ENCODE measurements at places on chromosomes 3 and 15.
A peak's percentile ranks its signal among the peaks of the same experiment; 100 is the strongest.

GRCh38 chr3:12395349-12396012 is 88.8 kb upstream of the TSEN2 start:
- no peak for DNase-seq

DNA sequence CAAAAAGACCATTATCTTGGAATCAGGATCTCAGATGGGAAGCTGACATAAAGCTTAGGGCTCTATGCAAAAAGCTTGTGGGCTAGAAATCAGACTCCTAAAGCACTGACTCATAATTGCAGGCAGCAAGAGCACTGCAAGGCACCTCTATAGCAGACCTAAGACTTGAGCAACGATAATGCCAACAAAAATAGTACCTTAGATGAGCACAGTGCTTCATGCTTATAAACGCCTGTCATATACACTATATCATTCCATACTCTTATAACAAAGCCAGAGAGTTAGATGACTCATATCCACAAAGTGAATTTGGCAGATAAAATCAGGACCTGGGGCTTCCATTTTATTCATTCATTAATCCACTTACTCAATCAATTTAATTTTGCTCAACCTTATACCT is 560.8 kb downstream of the MCTP2 start:
- DNase-seq: no peak

DNA sequence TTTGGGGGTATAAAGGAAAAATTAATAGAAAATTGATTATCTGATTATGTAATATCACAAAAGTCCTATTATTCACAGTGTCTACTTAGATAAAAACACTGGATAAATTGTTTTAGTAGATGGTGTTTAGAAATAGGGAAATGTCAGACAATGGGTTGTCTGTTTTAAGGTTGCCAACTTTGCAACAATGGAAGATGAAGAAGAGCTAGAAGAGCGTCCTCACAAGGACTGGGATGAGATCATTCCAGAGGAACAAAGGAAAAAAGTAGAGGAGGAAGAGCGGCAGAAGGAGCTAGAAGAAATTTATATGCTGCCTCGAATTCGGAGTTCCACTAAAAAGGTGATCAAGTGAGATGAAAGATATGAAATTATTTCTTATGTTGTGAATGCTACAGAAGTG is 84.0 kb downstream of the CHD2 start:
- DNase-seq: no peak

- DNase-seq: no peak
These were observed 9.9 kb upstream of the SAMD7 start for GRCh38 chr3:169901453-169901852.

DNA sequence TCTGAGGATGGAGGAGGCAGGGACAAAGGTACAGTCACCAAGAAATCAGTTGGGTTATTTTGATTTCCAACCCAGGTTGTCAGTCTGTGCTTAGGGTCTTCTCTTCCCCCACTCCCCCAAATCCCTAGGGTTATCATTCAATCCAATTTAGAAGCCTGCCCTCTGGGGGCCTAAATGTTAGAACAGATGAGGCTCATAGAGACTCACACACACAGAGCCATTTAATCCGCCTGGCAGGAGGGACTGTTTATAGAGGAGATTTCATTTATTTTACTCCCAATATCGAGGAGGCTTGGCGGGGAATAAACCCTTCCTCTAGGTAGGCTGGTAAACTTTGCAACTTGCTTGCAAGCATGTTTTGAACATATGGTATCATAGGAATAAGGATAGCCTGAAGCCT is 52.8 kb downstream of the RHCG start:
- no peak for DNase-seq

- no peak for DNase-seq
These were observed 540.2 kb downstream of the NAALADL2 start for GRCh38 chr3:175399156-175399840.

DNA sequence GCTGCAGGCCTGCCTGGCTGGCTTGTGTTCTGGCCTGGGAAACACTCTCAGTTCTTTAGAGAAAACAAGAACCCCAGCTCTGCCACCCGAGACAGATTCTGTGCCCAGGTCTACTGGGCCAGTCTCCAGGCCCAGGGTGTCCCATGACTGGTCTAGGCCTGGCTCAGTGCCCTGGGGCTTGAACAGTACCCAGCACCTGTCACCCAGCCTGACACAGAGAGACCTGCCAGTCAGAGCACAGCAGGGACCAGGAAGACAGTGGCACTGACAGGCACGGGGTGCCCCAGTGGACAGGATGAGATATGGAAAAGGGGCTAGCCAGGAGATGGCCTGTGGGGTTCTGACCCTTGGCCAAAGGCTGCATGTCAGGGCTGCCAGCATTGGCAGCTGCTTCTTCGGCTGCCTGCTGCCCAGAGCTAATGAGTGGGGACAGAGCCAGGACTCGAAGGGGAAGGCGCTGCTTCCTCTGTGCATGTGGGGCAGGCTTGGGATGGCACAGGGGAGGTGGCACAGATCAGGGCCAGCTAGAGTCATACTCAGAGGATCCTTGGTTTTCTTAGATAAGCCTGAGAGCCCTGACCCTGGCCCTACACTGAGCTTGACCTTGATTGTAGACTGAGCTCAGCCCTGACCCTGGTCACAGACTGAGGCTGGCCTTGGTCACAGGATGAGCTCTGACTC is 15.1 kb downstream of the CCDC33 start:
- DNase-seq: no peak

DNA sequence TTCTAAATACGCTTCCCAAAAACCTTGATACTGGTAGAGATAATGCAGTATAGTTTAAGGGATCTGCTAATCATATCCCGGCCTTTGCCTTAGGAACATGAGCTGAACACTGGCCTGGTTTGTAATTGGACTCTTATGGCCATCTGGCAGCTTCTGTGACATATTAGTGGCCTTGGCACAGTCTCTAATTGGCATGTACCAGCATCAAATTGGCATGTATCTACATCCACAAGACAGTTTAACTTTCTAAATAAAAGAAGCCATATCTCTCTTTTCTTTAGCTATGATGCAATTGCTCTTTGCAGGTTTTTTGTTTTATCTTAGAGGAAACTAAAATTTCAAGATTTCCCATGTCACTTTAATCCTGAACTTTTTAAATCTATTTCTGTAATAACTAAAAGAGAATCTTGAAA is 44.6 kb upstream of the FILIP1L start:
- DNase-seq: no peak

DNA sequence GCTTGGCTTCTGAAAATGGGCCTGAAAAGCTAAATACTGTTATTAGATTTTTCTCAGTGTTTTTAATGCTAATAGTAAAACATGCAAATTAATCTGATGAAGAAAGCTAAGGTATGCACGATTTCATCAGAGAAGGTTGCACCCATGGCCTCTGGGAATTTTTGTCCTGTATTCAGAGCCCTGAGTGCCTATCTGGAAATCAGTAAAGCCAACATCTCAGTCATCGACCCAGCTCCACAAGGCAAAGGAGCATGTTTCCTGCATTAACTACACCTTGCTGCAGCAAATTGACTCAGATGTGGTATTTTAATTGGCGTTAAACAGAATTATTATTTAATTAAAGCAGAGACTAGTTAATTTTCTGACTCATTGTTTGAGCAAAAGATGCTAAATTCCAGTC is 49.0 kb upstream of the TP63 start:
- no peak for DNase-seq

DNA sequence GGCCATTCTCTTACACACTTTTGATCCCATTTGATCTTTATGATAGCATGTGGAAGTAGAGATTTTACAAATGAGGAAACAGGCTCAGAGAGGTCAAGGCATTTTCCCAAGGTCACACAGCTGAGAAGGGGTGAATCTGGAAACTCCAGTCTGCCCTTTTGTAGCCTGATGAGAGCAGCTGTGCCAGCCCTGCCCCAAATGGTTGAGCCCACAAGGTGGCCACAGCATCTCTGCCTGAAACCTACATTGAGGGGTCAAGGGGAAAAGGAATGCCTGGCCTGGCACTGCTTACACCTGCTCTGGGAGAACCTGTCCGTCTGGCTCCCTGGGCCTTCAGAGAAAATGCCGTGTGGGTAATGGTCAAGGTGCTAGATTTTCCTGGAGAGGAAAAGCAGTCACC is 200.2 kb upstream of the LINGO1 start:
- DNase-seq: no peak

DNA sequence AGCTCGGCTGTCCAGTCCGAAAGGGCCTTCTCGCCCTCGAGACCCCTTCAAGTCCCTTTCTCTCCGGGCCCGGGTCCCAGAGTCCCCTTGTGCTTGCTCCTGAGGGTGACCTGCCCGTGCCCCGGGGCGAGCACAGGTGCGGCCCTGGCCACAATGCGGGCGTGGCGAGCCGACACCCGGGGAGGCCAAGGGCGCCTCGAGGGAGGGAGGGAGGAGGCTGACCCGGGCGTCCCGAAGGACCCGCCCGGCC is 810 bp upstream of the MEF2A start:
- DNase-seq: no peak

GRCh38 chr3:52845691-52846431 is 11.0 kb upstream of the MUSTN1 start:
- DNase-seq: no peak

- peak; percentile 40 for DNase-seq
These were observed 255.0 kb upstream of the ROPN1 start for GRCh38 chr3:124246949-124247348.

GRCh38 chr3:74506246-74506645 is 108.2 kb downstream of the CNTN3 start:
- no peak for DNase-seq

DNA sequence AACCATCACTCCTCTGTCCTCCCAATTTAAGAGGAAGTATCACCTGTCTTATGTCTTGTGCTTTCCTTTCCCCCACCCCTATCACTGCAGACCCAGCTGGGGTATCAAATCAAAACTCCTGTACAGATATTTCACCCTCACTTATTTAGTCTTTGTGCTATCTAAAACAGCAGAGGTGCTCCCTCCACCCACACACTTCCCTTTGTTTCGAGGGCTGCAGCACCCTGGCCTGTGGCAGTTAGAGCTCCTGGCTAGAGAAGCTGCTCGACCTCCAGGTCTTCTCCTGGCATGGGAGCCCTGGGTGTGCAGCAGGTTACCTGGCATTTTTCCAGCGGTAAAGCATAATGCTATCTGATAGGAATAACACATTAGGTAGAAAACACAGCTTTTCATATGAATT is 181.4 kb upstream of the BCL6 start:
- DNase-seq: no peak

DNA sequence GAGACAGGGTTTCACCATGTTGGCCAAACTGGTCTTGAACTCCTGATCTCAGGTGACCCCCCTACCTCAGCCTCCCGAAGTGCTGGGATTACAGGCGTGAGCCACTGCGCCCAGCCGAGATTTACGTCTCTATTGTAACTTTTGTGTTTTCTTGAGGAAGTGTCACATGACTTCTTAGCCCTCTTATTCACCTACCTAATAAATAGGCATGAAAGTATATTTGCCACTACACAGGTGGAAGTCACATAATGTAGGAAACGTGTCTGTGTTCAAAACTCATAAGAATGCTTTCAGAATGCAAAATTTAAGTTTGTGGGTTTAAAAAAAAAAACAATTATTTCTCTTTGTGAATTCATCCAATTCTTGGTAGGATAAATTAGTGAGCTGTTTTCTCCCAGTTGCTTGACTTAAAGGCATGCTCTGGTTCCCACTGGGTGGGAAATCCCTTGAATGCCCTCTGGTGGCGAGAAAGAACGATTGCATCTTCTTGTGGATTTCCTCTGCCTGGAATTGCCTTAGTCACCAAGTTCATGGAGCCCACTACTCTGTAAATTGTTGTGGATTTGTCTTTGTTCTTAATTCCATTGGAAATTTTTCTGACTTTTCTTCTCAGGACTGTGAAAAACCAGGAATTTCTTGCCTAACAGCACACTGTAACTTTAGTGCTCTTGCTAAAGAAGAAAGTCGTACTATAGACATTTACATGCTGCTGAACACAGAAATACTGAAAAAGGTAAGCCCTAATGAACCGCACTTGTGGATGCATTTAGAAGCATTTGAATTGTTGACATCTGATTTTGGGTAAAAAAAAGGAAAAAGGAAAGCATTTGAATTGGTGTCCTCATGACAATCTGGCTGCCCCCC is 82.2 kb upstream of the CTDSPL start:
- DNase-seq: peak; percentile 69

GRCh38 chr3:46901061-46901460 is 23.5 kb downstream of the PTH1R start:
- DNase-seq: no peak

DNA sequence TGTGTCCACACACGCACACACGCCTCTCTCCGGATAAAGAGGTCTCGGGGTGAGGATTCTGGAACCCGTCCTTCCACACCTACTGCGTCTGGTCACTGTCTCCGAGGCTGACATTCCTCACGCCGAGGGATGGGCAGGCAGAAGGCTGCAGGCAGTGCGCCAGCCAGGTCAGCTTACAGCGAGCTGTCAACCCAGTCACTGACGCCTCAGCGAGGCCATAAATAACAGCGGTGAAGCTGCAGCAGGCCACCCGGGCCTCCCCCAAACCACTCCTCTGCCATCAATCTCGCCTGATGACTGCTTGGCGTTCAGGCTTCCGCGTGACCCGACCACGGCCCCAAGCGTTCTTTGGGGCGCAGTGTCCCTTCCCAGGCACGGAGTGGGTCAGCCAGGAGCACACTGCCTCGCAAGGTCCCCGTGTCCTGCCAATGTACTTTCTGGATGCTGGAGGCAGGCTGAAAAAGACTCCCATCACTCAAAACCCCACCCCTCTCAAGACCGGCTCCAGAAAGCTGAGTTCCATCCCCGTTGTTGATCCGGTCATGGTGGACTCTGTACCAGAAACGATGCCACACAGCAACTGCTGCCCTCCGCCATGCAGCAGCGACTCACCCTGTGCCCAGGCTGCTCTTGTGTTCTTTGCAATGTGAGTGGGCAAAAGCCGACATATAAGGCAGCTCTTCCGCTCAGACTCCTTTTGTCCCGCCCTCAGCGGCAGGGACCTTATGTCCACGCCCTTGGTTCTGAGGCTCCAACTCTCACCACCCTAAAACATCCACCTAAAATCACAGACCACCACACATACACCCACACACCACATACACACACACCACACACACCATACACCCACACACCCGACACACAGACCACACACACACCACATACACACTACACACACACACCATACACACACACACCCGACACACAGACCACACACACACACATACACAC is 27.1 kb downstream of the CPN2 start:
- DNase-seq: no peak

- DNase-seq: no peak
These were observed 149.5 kb downstream of the TP63 start for GRCh38 chr3:189780546-189781270.

DNA sequence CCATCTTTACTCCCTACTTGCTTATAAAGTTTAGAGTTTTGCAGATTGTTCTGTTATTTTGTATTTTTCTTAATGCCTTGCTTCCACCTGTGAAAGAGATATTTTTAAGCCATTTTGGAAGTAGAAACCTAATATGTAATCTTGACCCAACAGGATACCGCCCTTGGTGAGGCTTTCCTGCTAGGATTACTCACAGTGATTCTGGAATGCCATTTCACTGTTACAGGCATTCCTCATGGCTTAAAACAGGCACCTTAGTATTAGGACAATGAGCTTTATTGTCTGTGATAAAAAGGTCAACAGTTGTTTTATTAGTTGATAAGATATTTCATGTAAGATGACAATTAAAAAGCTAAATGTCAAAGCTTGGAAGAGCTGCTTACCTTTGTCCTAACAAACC is 58.2 kb downstream of the PHLDB2 start:
- no peak for DNase-seq

GRCh38 chr3:58308728-58309127 is 2.4 kb downstream of the HTD2 start:
- peak; percentile 8 for DNase-seq

GRCh38 chr3:20080956-20081554 is 40.8 kb downstream of the KAT2B start:
- DNase-seq: no peak

- DNase-seq: no peak
These were observed 857.3 kb downstream of the TUSC7 start for GRCh38 chr3:117566926-117567325.
